WTC11 (cell line): ENCODE measurements at places on chromosomes 16 and 17.
A peak's percentile ranks its signal among the peaks of the same experiment; 100 is the strongest.

DNA sequence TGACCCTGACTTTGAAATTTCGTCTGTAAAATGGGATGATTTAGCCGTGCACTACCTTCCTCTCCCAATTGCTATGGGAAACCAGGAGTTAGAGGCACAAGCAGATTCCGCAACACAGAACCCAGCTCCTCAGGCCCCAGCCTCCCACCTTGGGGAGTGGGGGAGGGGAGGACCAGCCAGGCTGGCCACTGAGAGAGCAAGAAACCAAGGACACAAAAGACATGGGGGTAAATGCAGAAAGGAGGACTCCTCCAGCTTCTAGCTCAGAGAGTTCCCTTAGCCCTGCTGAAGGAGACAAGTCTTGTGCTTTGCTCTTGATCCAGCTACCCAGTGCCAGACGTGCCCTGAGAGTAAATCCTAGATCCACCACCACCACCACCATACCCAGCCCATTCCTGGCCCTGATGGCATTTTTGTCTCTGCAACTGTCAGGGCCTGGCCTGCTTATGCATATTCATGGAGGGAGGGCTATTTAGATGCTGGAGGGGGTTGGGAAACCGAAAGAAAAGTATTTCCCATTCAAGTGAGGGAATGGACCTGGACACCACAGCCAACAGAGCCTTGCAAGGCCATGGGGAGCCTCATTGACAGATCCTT is 25.9 kb downstream of the PITPNM3 start:
- DNase-seq, result no peak
- no peaks in the 10 kb centered on the region for H3K36me3 ChIP-seq
- H3K4me1 ChIP-seq, result peaks cover 17% of the 10 kb centered on the region
- no peak overlapping the region for H3K27ac ChIP-seq
- peak overlapping the region; percentile 14; the same call in 1 of the 2 replicates for H3K4me3 ChIP-seq

DNA sequence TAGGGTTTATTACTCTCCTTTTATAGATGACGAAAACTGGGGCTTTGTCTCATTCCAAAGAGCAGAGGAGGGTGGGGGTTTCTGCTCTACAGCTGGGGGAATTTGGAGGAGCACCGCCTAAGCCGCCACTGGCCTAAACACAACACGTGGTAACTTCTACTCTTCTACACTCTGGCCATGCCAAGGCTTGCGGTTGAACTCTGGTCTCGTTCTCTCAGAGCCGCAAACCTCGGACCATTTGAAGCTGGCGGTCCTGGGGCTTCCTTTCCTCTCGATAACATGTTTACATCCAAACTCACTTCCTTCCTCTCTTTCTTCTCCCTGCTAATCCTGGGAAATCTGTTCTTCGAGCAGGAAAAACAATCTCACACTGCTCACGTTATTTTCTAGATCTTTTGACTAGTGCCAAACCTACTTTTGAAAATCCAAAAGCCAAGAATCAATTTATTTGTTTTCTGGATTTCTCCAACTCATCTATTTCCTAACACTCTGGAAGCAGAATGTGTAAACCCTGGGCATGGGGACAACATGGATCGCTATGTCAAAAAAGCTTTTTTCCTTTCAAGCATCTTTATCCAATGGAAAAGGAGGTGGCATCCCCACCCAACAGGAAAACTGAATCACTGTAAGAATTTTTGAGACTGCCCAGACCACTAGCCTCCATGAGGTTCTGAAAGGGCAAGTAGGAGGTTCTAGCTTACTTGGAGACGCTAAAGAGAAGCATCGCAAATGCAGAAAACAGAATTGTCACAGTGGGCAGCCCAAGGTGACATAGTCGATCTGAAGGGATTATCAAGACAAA is 13.6 kb upstream of the EEF2K start:
- no peaks in the 10 kb centered on the region for H3K36me3 ChIP-seq
- H3K4me3 ChIP-seq, result peak overlapping the region; percentile 88
- H3K4me1 ChIP-seq, result peaks cover 38% of the 10 kb centered on the region
- no peak for DNase-seq
- H3K27ac ChIP-seq, result peak overlapping the region; percentile 93

GRCh38 chr17:7444682-7445618 is at the start of gene CHRNB1:
Gene CHRNB1 (plus strand): TSS chr17:7445061. CDS start chr17:7445128, 67 bp downstream.
- peaks cover 39% of the 10 kb centered on the region for H3K27me3 ChIP-seq
- peak; percentile 93 for DNase-seq
- peak within 1 kb of the TSS; percentile 99 for H3K27ac ChIP-seq
- peaks cover 11% of the 10 kb centered on the region; the same call in 1 of the 2 replicates for H3K36me3 ChIP-seq

GRCh38 chr17:45318561-45319230 is 1.9 kb upstream of the MAP3K14 start:
- peaks cover 22% of the 10 kb centered on the region for H3K4me1 ChIP-seq
- H3K36me3 ChIP-seq, result no peaks in the 10 kb centered on the region
- no peak for DNase-seq

DNA sequence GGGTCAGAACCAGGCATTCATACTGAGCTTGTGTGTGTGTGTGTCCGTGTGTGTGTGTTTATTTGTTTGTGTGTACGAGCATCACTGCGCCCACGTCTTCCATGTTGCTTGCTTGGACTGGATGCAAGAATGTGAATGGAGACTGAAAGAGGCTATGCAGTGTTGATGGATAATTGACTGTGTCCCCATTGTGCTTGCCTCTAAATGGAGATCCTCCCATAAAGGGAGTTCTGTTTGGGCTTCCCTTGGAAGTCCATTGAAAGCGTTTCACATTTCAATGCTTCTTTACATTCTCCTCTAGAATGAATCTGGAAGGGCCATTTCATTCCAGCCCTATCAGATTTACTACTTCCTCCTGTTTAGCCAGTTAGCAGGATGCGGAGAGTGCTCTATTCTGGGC is 124.0 kb downstream of the GP2 start:
- peaks cover 8% of the 10 kb centered on the region for H3K4me1 ChIP-seq
- H3K27me3 ChIP-seq, result no peaks in the 10 kb centered on the region; the same call in 1 of the 2 replicates
- no peak overlapping the region for H3K27ac ChIP-seq

GRCh38 chr17:11240841-11241610 is at the start of gene SHISA6:
Gene SHISA6 (plus strand): TSS chr17:11241213.
- peaks cover 71% of the 10 kb centered on the region for H3K27me3 ChIP-seq
- peaks cover 11% of the 10 kb centered on the region for H3K4me1 ChIP-seq
- no peak for DNase-seq
- peaks cover 55% of the 10 kb centered on the region for H3K36me3 ChIP-seq
- no peak within 1 kb of the TSS for H3K27ac ChIP-seq

DNA sequence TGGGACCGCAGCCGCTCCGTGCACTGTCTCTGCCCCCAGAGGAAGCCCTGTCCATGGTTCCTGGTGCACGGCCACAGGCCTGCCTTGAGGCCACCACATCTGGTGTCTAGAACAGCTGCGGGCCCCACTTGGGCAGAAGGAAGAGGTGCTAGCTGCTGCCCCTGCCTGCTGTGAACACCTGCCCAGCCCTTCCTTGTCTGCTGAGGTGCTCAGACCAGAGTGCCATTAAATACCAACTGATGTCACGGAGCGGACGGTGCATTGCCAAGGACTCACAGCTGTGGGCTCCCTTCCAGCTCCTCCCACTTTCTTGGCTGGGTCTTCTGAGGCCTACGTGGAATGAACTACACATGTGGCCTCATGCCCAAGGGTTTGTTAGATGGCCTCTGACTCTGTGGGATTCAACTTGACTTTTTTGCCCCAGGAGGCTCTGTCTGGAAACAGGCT is 146.1 kb downstream of the RAB11FIP4 start:
- no peaks in the 10 kb centered on the region for H3K36me3 ChIP-seq
- H3K27ac ChIP-seq, result no peak overlapping the region
- no peak overlapping the region for H3K4me3 ChIP-seq
- H3K27me3 ChIP-seq, result no peaks in the 10 kb centered on the region
- peaks cover 3% of the 10 kb centered on the region; the same call in 1 of the 2 replicates for H3K4me1 ChIP-seq

DNA sequence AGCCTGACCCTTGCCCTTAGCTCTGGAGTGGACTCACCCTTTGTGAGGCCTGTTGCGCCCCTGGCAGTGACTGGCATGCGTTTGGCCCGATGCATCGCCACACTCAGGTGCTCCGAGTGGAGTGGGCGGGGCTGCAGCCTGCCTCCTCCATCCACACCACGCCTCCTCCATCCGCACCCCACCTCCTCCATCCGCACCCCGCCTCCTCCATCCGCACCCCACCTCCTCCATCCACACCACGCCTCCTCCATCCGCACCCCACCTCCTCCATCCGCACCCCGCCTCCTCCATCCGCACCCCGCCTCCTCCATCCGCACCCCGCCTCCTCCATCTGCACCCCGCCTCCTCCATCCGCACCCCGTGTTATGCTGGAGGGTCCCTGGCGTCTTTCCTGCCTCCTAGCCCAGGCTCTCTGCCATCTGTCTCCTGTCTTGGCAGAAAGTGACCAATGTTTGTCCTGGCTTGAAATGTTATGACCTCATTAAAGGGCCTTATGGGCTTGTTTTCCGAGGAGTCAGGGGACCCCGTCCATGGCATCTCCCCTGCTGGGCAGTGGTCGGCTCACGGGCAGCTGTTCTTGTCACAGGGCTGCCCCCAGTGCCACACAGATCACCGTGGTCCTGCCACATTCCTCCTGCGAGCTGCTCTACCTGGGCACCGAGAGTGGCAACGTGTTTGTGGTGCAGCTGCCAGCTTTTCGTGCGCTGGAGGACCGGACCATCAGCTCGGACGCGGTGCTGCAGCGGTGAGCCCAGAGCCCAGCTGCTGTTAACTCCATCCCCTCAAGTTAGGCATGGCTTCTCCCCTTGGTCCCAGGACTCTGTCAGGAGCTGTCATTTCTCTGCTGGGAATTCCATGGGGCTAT is 28.7 kb upstream of the MYO15B start:
- peaks cover under 1% of the 10 kb centered on the region; the same call in 1 of the 2 replicates for H3K36me3 ChIP-seq
- H3K27ac ChIP-seq, result no peak overlapping the region
- no peak overlapping the region for H3K4me3 ChIP-seq
- no peaks in the 10 kb centered on the region for H3K27me3 ChIP-seq
- DNase-seq, result no peak

DNA sequence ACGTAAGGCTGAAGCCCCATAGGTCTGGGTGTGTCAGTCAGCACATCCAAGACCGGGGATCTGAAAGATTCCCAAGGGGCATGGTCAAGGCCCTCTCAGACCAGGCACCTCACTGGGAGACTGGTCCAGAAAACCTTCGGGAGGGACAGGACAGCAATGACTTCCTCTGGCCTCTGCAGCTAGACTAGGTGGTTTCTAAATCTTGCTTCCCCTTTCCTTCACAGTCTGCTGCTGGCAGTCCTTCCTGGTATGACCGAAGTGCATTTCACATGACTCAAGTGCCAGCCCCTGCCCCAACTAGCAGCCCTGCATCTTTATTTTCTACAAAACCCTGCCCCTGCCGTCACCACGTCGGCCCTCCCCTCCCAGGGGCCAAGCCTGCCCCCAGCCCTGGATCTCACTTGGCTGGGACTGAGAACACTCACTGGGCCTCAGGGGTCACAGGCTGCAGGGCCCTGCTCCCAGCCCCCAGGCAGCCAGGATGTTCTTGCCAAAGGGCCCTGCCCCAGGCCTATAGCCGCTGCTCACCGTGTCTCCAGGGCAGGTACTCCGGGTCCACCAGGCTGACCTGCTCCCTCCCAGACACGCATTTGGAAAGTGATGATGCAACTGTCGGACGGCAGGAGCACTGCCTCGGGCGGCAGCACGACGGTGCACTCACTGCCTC is 18.3 kb downstream of the POLR3K start:
- peaks cover 11% of the 10 kb centered on the region for H3K36me3 ChIP-seq
- no peak overlapping the region for H3K4me3 ChIP-seq
- H3K27ac ChIP-seq, result no peak overlapping the region
- no peaks in the 10 kb centered on the region; the same call in 1 of the 2 replicates for H3K4me1 ChIP-seq
- DNase-seq, result no peak

DNA sequence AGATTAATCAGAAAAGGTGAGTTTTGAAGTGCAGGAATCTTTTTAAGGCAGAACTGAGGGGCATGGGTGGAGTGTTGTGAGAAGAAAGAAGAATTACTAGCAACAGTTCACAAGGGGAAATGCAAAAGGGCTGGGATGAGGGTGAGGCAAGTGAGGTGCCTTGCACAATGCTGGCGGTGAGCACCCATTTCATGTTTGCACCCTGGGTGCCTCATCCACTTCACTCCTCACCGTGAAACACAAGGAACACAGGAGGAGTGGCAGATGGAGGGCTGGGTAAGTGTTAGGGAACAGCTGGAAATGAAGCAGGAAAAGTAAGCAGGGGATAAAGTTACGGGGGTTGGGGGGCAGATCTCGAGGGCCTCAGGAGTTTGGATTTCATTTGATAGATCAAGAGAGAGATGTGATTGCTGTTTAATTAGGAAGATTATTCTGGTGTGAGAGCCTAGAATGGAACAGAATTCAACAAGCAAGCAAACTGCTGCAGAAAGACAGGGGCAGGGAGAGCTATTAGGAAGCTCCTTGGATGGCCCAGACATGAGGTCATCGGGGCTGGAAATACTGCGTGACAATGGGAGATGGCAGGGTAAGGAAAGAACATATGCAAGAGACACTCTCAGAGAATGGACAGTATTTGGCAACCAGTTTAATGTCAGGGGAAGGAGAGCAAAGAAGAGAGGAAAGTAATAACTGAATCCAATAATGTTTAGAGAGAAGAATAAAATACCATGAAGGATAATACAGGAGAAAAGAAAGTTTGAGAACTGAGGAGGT is 8.3 kb upstream of the HEATR6 start:
- no peak overlapping the region for H3K27ac ChIP-seq
- H3K4me3 ChIP-seq, result no peak overlapping the region
- no peaks in the 10 kb centered on the region for H3K36me3 ChIP-seq
- peaks cover 20% of the 10 kb centered on the region for H3K4me1 ChIP-seq
- H3K27me3 ChIP-seq, result no peaks in the 10 kb centered on the region

DNA sequence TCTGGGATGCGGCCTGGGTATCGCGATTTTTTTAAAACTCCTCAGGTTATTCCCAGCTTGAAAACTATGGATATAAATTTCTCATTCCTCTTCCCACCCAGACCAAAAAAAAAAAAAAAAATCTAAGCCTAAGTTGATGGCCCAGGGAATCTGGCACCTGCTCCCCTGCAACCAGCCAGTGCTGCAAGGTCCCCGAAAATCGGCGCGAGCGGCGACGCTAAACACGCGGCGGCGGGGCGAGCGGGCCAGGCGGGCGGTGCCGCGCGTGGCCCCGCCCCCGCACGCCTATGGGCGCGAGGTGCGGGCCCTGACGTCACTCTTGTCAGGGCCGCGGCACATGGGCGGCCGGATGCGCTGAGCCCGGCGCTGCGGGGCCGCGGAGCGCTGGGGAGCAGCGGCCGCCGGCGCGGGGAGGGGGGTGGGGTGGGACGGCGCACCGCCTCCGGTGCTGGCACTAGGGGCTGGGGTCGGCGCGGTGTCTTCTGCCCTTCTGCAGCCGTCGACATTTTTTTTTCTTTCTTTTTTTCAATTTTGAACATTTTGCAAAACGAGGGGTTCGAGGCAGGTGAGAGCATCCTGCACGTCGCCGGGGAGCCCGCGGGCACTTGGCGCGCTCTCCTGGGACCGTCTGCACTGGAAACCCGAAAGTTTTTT is at the start of gene HLF:
Gene HLF, plus strand, starts transcription at position 316 of the 654 bp plus-strand sequence. CDS start 525 bp downstream, outside the sequence.
- no peak within 1 kb of the TSS for H3K27ac ChIP-seq
- H3K4me3 ChIP-seq, result peak within 1 kb of the TSS; percentile 68
- peak; percentile 64 for DNase-seq
- peaks cover 14% of the 10 kb centered on the region for H3K4me1 ChIP-seq
- peaks cover 92% of the 10 kb centered on the region for H3K27me3 ChIP-seq
- H3K36me3 ChIP-seq, result no peaks in the 10 kb centered on the region

GRCh38 chr16:11328172-11329070 is 16.8 kb upstream of the RMI2 start:
- H3K27ac ChIP-seq, result peak overlapping the region; percentile 100
- H3K4me3 ChIP-seq, result peak overlapping the region; percentile 58
- DNase-seq, result peak; percentile 79
- H3K36me3 ChIP-seq, result peaks cover 10% of the 10 kb centered on the region
